Articular chondrocyte of knee joint (primary cell): ENCODE measurements at places on chromosomes 4 and X. TPM values are rescaled to one million over a fixed set of nuclear protein-coding genes. Genes with fewer than 3 reads are reported as not detected.

ETDB gene
- total RNA-seq, result not detected in 2 replicates

GEMIN8 gene
- total RNA-seq, result 13.1 and 28.2 TPM in 2 replicates

CYBB gene
- total RNA-seq, result not detected in 2 replicates

GAGE12H gene
- not detected in 2 replicates for total RNA-seq

MAGEA1 gene
- not detected in 2 replicates for total RNA-seq

TLR3 gene
- total RNA-seq, result 17.9 and 29.9 TPM in 2 replicates

SMR3B gene
- not detected in 2 replicates for total RNA-seq

ANXA10 gene
- total RNA-seq, result not detected in 2 replicates

DNAAF6 gene
- total RNA-seq, result not detected in 2 replicates

CCDC149 gene
- total RNA-seq, result 15.7 and 18.2 TPM in 2 replicates

S100G gene
- not detected in 2 replicates for total RNA-seq

MTNR1A gene
- total RNA-seq, result 0.32 TPM in 1 of 2 replicates, not detected in the other

NALF2 gene
- not detected in 2 replicates for total RNA-seq

PARM1 gene
- total RNA-seq, result 0.13 and 0.43 TPM in 2 replicates

CDS1 gene
- total RNA-seq, result under 0.01 and 0.13 TPM in 2 replicates

ACE2 gene
- not detected in 2 replicates for total RNA-seq

ATOH1 gene
- total RNA-seq, result not detected in 2 replicates

SSX4 gene
- total RNA-seq, result not detected in 2 replicates

OFD1 gene
- total RNA-seq, result 18.4 and 26.1 TPM in 2 replicates
